ENCODE measurements at places on chromosomes 16 and 17. TPM values are rescaled to one million over a fixed set of nuclear protein-coding genes. Genes with fewer than 3 reads are reported as not detected.

The SALL1 gene
- 126 TPM for polyA plus RNA-seq

The KDM6B gene
- 20.5 TPM for polyA plus RNA-seq

The KCNJ18 gene
- polyA plus RNA-seq, result not detected

The TGFB1I1 gene
- 36.6 TPM for polyA plus RNA-seq

The TNP2 gene
- polyA plus RNA-seq, result not detected

The CACNG5 gene
- 3.2 TPM for polyA plus RNA-seq

The UMOD gene
- 163 TPM for polyA plus RNA-seq

The TMEM235 gene
- polyA plus RNA-seq, result not detected

The ACE gene
- polyA plus RNA-seq, result 15.5 TPM

The TBC1D3I gene
- 0.57 TPM for polyA plus RNA-seq

The SRRM2 gene
- polyA plus RNA-seq, result 820 TPM

The PRRT2 gene
- 19.4 TPM for polyA plus RNA-seq

The PER1 gene
- polyA plus RNA-seq, result 22.9 TPM

The CD68 gene
- polyA plus RNA-seq, result 56.8 TPM

The CBX1 gene
- 202 TPM for polyA plus RNA-seq

The ARHGDIG gene
- 3.6 TPM for polyA plus RNA-seq

The TMEM170A gene
- polyA plus RNA-seq, result 50.1 TPM

The NECAB2 gene
- 2.6 TPM for polyA plus RNA-seq

The NLRC5 gene
- polyA plus RNA-seq, result 5.3 TPM

The SPN gene
- 2.0 TPM for polyA plus RNA-seq

DNA sequence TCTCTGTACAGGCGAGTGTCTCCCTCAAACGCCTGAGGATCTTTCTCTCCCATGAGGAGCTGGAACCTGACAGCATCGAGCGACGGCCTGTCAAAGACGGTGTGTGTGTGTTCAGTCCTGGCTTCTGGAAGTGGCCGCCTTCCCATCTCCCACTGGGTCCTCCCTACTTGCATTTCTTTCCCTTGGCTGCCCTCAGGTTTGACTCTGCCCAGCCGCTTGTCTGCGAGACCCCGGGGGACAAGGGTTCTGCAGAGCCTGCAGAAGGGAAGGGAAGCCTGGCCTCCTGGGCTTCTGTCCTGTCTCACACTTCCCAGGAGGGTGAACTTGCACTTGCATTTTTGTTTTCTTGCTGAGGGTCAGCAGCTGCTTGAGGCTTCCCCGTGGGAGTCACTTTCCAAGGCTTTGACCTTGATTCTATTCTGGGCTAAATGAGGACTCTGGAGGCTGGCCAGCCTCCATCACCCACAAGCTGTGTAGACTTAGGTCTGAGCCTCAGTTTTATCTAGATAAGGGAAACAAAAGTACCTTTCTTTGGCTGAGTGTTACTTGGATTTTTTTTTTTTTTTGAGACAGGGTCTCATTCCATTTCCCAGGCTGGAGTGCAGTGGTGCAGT is 122.3 kb downstream of the ABCC1 start:
- no peak for DNase-seq

GRCh38 chr17:67440277-67441051 is 63.4 kb downstream of the PITPNC1 start:
- no peak for DNase-seq

DNA sequence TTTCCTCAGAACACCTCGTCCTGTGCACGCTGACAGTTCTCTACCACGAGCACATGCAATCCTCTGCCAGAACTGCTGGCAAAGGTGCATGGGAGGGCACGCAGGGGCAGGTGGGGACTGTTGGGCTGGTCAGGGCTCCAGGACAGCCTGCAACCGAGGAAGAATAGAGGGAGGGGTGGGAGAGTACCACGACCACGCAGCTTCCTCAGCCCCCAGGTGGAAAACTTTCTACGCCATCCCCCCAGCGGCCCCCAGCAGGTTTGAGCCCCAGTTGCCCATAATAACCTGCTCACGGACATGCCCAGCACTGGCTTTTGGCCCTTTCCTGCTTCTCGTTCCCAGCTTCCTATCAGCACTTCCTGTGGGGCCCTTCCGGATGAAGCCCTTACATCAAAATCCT is 199.3 kb downstream of the C16orf95 start:
- no peak for DNase-seq

GRCh38 chr17:27296428-27296979 is 2.6 kb downstream of the WSB1 start:
- no peak for DNase-seq

DNA sequence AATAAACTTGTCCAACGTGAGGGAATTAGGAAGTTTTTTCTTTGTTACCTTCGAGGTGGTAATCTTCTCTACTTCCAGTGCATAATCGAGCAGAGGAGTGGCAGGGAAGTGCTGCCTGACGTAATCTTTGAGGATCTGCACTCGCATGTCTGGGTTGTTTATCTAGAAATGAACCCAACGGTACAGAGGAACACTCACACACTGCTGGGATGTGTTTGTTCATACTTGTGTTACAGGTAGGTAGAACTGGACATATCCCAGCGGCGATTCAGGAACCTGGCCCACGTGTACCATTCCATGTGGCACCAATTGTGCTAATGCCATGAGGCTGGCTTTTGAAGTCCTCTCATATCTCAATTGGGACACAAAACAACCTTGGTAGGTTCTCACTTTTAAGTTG is 4.2 kb upstream of the KLHL11 start:
- DNase-seq, result no peak

GRCh38 chr16:88385831-88386815 is 3.4 kb downstream of the ZNF469 start:
- DNase-seq, result no peak

GRCh38 chr16:25014500-25015147 is 545 bp downstream of the ARHGAP17 start:
- peak; percentile 60 for DNase-seq

DNA sequence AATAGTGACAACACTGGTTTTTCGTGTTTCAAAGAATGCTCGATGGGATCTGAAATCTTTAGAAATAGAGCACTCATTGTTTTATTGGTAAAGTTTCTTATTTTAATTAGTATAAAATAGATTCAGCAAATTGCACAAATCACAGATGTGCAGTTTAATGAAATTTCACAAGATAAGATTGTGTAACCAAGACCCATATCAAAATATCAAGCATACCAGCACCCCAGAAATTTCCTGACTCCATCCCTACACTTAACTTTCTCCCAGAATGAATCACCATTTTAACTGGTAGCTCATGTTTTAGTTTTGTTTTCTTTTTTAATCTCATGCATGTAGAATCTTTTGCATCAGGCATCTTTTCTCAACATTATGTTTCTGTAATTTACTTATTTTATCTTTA is 185.9 kb downstream of the KCNJ2 start:
- no peak for DNase-seq

- peak; percentile 100 for DNase-seq
Measured at GRCh38 chr17:81393684-81394376, 1.4 kb upstream of the BAHCC1 start.

GRCh38 chr16:53130159-53131049 is 75.6 kb downstream of the CHD9 start:
- DNase-seq, result peak; percentile 93

GRCh38 chr16:81264386-81264785 is 25.9 kb downstream of the BCO1 start:
- DNase-seq, result no peak

DNA sequence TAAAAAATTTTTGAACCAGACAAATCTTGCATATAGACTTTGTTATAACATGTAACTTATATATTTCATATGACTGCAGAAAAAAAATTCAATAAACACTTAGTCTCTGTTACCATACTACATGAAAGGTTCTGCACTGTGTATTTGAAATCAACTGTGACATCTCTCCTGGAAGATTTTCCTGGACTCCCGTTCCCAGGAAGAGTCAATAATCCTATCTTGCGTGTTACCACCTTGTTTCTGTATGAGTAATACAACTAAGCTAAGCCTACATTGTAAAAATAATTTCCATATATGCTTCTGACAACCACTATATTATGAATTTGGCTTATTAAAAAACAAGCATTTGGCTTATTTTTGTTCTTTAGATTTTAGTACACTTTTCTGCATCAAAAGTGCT is 665.6 kb upstream of the SOX9 start:
- no peak for DNase-seq

- DNase-seq, result peak; percentile 88
Measured at GRCh38 chr17:19384723-19385391, 2.1 kb downstream of the MFAP4 start.

GRCh38 chr17:70872103-70872502 is 702.8 kb downstream of the KCNJ2 start:
- no peak for DNase-seq

DNA sequence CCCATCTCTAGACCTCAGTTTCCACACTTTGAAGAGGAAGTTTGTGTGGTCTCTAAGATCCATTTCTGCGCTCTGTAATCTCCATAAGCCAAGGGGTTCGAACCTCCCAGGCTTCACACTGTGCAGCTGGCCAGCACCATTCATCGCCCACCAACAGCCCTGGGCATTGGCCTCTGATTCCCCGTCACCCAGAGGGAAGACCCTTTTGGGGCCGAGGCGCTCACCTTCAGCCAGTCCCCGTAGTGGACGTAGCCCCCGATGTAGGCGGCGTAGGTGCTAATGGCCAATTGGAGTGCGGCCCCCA is 678 bp downstream of the TMEM101 start:
- DNase-seq, result no peak

DNA sequence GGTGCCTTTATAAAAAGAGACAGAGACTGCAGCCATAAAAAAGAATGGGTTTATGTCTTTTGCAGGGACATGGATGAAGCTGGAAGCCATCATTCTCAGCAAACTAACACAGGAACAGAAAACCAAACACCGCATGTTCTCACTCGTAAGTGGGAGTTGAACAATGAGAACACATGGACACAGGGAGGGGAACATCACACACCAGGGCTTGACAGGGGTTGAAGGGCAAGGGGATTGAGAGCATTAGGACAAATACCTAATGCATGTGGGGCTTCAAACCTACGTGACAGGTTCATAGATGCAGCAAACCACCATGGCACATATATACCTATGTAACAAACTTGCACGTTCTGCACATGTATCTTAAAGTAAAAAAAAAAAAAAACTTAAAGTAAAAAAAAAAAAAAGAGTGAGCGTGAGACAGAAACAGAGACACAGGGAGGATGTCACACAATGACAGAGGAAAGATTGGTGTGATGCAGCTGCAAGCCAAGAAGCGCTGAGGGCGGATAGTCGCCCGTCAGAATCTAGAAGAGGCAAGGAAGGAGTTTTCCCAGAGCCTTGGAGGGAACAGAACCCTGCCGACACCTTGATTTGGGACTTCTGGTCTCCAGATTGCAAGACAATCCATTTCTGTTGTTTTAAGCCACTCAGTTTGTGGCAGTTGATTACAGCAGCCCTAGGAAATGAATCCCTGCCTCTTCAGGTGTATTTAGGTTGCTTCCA is 27.4 kb upstream of the TNS4 start:
- no peak for DNase-seq

DNA sequence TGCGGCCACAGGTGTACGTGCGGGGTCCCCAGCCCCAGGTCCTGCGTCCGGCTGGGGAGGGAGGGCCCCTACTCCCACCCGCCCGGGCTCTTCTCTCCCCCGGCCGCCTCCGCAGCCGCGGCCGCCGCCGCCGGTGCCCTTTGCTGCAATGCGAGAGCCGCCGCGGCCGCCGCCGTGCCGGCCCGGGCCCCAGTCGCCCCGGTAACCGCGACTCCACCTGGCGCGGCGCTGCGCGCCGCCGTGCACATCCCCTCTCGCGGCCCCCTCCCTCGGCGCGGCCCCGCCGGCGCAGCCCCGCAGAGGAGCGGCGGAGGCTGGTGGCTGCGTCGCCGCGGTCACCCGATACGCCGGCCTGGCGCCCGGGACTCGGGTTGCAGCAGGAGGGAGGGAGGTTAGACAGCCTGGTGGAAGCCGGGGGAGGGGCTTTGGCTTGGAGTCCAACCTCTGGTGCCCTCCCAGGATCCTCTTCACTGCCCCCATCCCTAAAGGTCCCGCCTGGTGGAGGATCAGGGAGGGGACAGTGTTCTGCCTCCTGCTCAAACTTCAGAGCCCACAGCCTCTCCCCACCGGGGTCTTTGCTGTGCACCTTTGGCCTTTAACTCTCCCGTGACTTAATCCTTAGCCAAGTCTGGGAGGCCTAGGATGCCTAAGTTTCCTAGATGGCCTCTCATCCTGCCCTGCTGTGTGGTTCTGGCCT is 32.9 kb downstream of the SRCIN1 start:
- DNase-seq, result peak; percentile 67

- DNase-seq, result no peak
Measured at GRCh38 chr16:65336160-65336559, 214.3 kb upstream of the CDH11 start.

GRCh38 chr17:80618304-80618703 is 73.7 kb downstream of the RPTOR start:
- DNase-seq, result no peak

- no peak for DNase-seq
Measured at GRCh38 chr16:57994778-57995177, 5.7 kb downstream of the ZNF319 start.

DNA sequence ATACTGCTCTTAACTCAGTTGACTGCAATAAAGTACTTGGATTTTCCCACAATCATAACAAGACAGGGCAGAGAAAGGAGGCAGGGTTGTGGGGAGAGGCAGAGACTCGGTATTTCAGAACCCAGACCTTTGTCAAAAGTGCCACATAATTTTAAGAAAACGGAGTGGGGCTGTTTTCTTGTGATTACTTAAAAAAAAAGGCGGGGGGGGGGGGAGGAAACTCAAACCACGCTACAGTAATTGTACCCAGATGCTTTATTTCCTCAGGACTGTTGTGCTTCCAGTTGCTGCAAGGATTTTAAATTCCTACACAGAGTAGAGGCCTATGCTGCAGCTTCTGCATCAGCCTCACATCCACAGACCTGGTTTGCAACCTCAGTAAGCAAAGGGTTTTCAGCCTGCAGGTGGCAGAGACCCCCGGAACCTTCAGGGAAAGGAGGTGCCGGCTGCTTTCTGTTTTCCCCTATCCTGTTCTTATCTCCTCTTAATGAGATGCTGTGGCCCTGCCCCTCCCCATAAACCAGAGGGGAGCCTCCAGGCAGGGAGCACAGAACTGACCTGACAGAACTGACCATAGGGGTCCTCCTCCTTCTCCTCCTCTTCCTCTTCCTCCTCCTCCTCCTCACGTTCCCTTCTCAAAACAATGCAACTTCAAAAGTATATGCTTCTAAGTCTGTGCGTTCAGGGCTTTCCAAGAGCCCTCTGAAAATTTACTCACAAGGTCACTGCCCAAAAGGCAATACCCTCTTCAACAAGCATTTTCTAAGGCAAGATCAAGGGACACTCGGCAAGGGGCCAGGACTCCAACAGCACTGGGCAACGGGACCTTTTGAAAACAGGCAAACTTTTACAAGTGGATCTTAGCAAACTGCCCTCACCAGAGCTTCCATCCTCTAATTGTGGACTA is 7.5 kb downstream of the AXIN2 start:
- no peak for DNase-seq

GRCh38 chr17:77425791-77426641 is 285.2 kb downstream of the SEC14L1 start:
- DNase-seq, result no peak

GRCh38 chr17:75808549-75808904 is 23.9 kb downstream of the UNK start:
- DNase-seq, result no peak

DNA sequence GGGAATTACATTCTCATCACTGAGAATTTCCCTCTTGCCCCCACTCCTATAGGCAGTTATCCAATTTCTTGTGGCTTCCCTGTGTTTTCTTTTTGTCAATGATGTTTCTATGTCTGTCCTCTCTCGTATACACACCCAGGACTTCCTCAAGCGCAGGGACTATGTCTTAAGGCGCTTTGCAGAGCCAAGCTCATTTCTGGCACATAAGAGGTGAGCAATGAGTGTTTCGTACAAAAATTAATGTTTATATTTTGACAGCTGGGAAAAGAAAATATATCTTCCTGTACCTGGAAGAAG is 947 bp downstream of the DDX42 start:
- DNase-seq, result no peak

GRCh38 chr16:50724306-50724705 is 17.6 kb upstream of the CYLD start:
- DNase-seq, result no peak

- DNase-seq, result no peak
Measured at GRCh38 chr17:913207-913606, 66.4 kb downstream of the NXN start.

Measured in left kidney (tissue), 8 donors.